NCI-H2081 treated with DMSO at 0.1 percent for 48 hours (cell line): ENCODE measurements at places on chromosomes 1 and 21.

DNA sequence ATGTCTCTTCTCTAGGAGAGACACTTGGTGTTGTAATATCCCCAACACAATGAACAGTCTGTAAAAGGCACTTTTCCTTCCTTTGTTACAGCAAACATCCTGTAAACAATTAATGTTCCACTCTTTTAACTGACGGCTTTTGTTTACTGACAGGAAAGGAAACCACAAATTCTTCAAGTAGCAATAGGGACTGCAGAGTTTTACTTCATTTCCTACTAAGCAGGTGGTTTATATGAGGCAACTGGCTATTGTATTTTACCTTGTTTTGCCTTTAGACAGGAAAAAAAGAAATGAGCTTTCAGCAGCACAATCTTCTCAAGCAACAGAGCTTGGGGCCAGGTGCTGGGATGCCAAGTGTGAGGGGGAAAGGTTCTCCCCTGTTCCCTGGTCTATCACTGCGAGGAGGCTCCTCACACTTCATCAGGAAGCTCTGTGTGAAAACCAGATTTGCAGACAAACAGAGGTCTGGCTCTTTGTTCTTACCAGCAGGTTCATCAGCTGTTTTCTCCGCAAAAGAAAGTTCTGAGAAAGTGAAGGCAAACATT lies 51.2 kb downstream of the SIPA1L2 start:
- DNase-seq = no peak

GRCh38 chr1:89822999-89823628 lies 2.3 kb downstream of the LRRC8D start:
- DNase-seq = no peak

DNA sequence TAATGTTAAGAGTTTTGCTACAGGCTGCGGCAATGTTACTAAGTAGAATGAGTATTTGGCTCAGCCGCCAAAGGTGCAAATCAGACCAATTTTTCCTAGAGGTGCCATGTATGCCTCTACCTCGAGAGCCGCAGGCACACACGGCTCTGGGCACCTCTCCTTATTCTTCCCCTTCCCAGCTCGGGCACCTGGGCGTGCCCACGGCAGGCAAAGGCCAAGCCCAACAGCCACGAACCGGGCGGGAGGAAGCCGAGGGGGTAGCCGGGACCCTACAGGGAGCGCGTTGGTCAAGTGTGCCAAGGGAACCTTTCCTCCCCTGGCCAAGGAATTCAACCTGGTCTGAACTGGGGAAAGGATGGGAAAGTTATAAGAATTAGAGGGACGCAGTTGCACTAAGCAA lies 31.0 kb downstream of the LRRC3 start:
- DNase-seq = no peak

- DNase-seq = no peak
These were observed 46.4 kb downstream of the DDX20 start for GRCh38 chr1:111802110-111802509.

DNA sequence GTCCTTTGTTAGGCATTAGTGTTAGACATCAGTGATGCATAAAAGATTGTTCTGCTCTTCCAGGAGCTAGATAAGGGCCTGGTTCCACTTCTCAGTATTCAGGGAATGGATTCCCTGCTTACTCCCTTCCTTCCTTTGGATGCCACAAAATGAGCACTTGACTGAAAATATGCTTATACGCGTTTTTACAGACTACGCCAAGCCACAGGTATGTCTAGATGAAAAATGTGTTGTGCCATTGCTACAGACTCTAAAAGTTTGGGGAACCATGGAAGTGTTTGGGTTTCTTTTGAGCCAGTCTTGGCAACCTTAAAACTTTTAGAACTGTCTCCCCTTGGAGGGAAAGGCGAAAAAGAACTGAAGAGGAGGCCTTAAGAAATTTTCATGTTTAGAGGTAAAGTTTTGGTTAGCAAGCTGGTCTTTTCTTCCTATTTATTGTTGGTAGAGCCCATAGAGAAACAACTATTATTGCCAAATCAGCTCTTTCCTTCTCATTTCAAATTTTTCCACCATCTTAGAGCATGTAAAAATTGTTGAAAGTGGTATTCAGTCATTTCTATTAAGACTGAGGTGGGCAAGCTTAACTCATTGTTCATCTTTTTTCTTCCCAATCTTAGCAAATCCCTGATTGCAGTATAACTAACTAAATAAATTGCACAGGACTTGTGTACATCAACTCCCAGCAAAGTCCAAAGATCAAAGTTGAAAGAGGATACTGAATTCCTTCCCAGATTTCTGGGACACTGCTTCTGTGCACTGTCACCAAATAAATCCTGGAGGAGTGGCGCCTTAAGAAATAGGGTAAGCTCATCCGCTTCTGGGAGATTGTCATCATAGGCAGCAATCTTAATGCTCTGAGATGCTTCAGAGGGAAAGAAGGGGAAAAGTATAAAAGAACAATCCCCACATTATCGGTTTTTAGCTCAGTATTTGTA lies 18.9 kb downstream of the FGGY start:
- no peak for DNase-seq

DNA sequence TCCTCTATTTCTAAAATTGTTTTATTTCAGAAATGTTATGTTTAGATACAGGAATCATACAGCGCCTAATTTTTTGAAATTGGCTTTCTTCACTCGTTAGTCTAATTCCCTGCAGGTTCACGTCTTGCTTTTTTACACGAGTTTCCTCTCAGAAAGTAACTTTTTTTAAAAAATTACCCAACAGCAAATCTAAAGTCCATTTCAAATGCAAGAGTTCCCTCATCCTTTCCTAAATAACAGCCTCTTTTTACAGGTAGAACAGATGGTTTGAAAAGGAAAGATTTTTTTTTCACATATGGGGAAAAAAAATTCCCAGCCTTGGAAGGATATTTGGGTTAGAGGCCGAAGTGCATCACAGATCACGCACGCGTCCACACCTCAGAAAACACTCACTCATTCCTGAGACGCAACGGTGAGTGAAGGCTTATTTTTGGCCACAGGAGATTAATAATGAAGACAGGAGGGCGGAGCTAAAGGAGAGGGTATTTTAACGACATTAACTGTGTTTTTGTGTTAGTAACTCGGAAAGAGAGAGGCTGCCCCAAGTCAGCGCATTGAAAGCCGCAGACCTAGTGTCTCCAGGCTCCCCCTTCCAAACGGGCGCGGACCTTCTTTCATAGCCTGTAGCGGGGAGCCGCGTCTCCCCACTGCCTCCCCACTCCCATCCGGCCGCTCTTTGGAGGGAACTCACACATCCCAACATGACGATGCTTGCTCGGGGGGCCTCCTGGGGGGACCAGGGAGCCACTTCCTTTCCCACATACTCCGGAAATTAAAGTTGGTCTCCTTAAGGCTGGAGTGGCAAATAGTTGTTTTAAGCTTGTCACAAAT lies 969 bp upstream of the RIPK4 start:
- DNase-seq = no peak

DNA sequence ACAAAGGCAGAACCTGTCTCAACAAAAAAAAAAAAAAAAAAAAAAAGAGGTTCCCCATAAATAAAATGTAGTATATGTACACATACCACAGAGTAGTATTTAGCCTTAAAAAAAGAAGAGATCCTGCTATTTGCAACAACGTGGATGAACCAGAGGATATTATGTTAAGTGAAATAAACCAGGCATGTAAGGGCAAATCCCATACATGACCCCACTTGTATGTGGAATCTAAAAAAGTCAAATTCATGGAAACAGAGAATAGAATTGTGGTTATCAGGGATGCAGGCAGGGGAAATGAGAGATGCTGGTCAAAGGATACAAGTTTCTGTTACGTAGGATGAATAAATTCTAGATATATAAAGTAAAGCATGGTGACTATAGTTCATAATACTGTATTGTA lies 16.7 kb downstream of the SLC44A3 start:
- no peak for DNase-seq

DNA sequence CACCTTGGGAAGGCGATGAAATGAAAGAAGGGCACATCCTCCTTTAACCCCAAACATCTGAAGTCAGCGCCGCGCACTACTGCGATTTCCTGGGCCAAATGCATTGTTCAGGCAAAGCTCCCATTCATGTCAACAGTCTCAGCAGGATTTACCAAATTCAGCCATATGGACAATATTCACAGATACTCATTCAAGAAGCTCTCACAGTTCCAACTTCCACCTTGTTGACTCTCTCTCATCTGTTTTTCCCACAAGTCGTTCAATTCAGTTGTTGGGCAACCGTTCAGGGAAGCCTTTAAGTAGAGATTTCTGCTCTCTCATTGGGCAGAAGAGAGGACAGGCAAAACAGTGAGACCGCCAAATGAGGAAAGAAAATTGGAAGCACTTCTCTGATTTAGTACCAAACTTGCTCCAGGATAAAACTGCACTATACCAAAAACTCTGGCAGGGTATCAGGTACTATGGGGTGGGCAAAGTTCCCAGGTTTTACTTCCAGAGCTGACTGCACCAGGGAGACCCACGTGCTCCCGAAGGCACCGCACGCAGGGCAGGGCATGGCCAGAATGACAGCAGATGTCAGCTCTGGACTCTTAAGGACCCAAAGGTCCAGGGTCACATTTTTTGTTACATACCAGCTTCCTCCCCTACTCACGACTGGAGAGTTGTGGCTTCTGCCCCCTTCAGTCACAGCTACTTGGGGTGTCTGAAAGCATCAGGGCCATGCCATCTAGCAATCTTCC lies 668.8 kb downstream of the KIF26B start:
- no peak for DNase-seq
